Thoracic aorta (tissue), 2 donors: ENCODE measurements at places on chromosomes 3 and 15.

DNA sequence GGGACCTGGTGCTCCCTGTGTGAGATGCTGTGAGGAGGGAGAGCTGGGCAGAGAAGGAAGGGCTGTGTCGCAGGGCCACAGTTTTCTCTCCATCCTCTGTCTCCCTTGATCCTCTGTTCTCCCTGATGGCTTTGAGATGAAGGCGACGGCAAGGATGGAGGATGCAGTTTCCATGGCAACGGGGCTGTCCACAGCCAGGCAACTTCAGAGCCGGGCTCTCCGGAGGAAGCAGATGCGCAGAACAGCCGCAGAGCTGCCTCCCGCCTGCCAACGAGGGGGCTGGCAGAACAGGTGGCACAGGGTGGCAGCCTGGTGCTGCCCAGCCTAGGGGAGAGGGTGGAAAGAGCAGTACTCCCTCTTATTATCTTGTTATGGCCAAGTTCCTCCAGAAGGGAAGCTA, 9.9 kb upstream of the GRM2 start:
- no peaks in the 10 kb centered on the region for H3K4me1 ChIP-seq
- H3K27me3 ChIP-seq: no peaks in the 10 kb centered on the region
- peaks cover 40% of the 10 kb centered on the region for H3K36me3 ChIP-seq

DNA sequence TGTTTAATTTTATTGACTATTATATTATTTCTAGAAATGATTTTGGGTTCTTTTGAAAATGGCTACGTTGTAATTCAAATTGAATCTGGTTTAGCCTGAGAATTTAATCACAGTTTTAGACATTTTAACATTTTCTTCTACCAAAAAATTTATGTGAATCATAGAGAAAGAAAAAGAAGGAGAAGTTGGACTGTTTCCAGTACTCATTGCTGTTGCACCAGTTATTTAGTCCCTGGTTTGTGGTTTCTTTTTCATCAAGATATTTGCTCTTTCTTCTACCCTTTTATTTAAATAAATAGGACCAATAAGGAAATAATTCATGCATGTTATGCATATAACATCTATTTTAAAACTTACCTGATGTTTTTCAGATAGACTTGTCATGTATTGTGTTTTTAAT, 1337.1 kb downstream of the ROBO1 start:
- DNase-seq: no peak
- no peak overlapping the region for H3K4me3 ChIP-seq
- H3K4me1 ChIP-seq: no peaks in the 10 kb centered on the region
- H3K27ac ChIP-seq: no peak overlapping the region
- no peaks in the 10 kb centered on the region for H3K27me3 ChIP-seq

- H3K36me3 ChIP-seq: peaks cover 19% of the 10 kb centered on the region
- no peak for DNase-seq
- no peak overlapping the region for H3K4me3 ChIP-seq
These were observed 11.0 kb downstream of the FYCO1 start for GRCh38 chr3:45984331-45985312.

DNA sequence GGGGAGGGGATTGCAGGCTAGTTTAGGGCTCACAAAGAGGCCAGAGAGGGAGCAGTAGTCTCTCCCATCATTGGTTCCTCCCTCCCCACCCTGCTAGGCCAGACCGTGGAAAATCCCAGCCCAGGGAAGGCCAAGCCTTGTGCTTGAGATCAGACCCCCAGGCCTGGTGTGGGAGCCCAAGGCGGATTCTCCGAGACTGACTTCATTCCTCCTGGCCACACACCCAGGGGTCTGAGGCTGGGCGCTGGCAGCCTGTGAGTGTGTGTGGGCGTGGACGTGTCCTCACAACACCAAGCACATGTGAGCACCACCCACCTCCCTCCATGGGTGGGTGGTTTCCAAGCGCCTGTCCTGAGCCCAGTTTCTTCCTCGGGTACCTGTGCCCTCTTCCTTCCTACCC, 4.1 kb downstream of the LOXL1 start:
- H3K27me3 ChIP-seq: no peaks in the 10 kb centered on the region
- no peak for DNase-seq
- H3K27ac ChIP-seq: peak overlapping the region; percentile 97

GRCh38 chr3:16937326-16937845, 52.6 kb downstream of the PLCL2 start:
- no peaks in the 10 kb centered on the region for H3K27me3 ChIP-seq
- H3K27ac ChIP-seq: no peak overlapping the region
- peaks cover 19% of the 10 kb centered on the region for H3K4me1 ChIP-seq

DNA sequence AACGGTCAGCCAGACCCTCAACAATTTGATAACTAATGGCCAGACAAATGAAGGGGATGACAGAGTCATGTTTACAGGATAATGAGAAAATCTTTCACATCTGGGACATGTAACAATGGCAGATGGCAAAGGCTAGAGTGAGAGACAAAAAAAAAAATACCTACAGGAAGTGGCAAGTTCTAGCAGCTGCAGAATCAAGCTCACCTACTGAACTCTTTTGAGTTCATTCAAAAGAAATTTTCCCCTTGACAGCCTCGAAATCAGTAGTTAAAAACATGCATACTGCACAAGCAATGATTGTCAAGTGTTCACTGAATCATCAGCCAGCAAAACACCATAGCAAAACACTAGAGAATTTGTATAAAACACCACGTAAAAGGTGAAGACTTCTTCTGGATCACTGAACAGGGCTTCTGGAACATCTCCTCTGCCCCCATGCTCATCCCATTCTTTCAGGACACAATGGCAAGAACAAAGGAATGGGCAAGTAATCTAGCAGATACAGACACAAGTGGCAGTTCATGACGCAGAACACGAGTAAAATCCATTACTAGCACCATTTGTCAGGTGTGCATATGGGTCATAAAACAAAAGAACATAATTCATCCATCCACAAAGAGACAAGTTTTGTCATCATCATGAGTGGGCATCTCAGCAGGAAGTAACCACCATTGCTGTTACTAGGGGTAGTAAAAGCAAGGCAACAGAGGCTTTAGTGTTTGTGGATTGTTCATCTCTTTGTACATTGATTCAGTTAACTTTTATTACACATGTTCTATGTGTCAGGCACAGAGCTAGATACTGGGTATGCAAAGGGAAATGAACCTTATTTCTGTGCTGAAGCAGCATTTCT, 13.8 kb upstream of the KCNMB2 start:
- no peaks in the 10 kb centered on the region for H3K27me3 ChIP-seq
- H3K36me3 ChIP-seq: no peaks in the 10 kb centered on the region
- no peaks in the 10 kb centered on the region for H3K4me1 ChIP-seq
- no peak overlapping the region for H3K4me3 ChIP-seq
- no peak for DNase-seq

DNA sequence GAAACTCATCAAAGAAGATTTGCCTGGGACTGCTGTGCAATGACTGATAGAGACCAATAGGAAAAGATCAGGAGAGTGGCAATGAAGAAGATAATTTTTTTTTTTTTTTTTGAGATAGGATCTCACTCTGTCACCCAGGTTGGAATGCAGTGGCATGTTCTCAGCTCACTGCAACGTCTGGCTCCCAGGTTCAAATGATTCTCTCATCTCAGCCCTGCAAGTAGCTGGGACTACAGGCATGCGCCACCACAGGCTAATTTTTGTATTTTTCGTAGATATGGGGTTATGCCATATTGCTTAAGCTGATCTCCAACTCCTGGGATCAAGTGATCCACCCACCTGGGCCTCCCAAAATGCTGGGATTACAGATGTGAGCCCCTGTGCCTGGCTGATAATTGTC, 116.9 kb upstream of the CCNL1 start:
- H3K4me3 ChIP-seq: no peak overlapping the region
- no peaks in the 10 kb centered on the region for H3K4me1 ChIP-seq
- no peak for DNase-seq
- H3K27ac ChIP-seq: no peak overlapping the region

GRCh38 chr15:96369825-96370621, 39.5 kb downstream of the NR2F2 start:
- no peaks in the 10 kb centered on the region for H3K27me3 ChIP-seq
- H3K27ac ChIP-seq: no peak overlapping the region
- no peaks in the 10 kb centered on the region for H3K4me1 ChIP-seq
- no peaks in the 10 kb centered on the region for H3K36me3 ChIP-seq

DNA sequence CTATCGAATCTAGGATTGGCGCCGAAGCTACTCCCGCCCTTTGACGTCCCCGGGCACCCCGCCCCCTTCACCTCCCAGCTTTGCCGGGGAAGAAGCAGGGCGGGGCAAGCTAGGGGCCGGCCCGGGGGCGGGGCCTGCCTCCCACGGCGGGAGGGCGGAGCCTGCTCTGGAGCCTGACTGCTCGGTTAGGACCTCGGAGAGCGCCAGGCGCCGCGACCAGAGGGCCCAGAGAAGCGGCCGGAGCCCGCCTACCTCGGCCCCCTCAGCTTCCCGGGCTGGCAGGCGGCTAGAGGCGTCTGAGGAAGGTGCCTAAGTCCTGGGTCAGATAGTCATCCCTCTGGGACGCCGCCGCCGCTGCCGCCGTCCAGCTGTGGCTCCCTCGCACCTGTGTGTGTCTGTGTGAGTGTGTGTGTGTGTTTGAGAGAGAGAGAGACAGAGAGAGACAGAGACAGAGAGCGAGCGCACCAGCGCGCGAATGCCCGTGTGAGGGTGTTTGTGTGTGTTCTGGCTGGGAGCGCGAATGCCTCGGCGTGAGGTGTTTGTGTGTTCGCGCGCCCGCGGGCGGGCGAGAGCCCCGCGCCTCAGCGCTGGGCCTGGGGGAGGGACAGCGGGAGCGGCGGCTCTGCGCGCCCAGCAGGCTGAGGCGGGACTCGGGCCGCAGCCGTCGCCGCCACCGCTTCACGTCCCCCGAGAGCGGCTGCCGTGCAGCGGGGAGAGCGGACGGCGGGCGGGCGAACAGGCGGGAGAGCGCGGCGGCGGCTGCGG, at the start of gene STXBP5L:
TSS of gene STXBP5L (plus strand) at position 176 of the 765 bp plus-strand sequence. CDS start 1,374 bp downstream, outside the sequence.
- no peak within 1 kb of the TSS for H3K27ac ChIP-seq
- peak within 1 kb of the TSS; percentile 72 for H3K4me3 ChIP-seq
- H3K4me1 ChIP-seq: peaks cover 5% of the 10 kb centered on the region
- DNase-seq: no peak

- H3K4me1 ChIP-seq: peaks cover 6% of the 10 kb centered on the region
- no peak for DNase-seq
- H3K36me3 ChIP-seq: no peaks in the 10 kb centered on the region
- H3K27ac ChIP-seq: no peak overlapping the region
- no peak overlapping the region for H3K4me3 ChIP-seq
These were observed 119.9 kb upstream of the MELTF start for GRCh38 chr3:197149528-197149927.

GRCh38 chr15:35061825-35062737, 23.0 kb downstream of the NANOGP8 start:
- DNase-seq: no peak
- no peak overlapping the region for H3K4me3 ChIP-seq
- H3K27me3 ChIP-seq: no peaks in the 10 kb centered on the region
- H3K36me3 ChIP-seq: no peaks in the 10 kb centered on the region

DNA sequence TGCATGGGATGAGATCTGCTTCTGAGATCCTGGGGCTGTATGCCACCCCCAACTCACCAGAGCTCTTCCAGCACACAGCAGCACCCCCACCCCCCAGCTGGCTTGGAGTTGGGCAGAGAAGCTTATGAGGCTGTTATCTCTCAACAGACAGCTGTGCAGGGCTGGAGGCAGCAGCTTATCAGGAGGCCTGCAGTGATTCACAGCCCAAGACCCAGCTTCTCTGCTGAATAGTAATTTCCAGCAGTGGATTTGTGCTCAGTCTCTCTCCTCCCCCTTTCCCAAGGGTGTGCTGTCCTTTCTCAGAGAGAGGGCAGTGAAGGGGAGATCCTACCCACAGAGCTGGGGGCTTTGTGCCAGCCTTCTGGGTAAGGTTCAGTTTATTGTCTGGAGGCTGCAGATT, 2.1 kb downstream of the RPP25 start:
- peaks cover 15% of the 10 kb centered on the region for H3K4me1 ChIP-seq
- DNase-seq: no peak
- no peak overlapping the region for H3K27ac ChIP-seq
- no peaks in the 10 kb centered on the region for H3K27me3 ChIP-seq
- no peaks in the 10 kb centered on the region for H3K36me3 ChIP-seq
- H3K4me3 ChIP-seq: no peak overlapping the region

GRCh38 chr15:22867886-22868285, 29.4 kb downstream of the NIPA2 start:
- H3K27ac ChIP-seq: no peak overlapping the region
- no peak overlapping the region for H3K4me3 ChIP-seq
- H3K27me3 ChIP-seq: no peaks in the 10 kb centered on the region

- H3K36me3 ChIP-seq: peaks cover 29% of the 10 kb centered on the region
- peak overlapping the region; percentile 96 for H3K4me3 ChIP-seq
- DNase-seq: no peak
- peaks cover 30% of the 10 kb centered on the region for H3K4me1 ChIP-seq
These were observed 643 bp downstream of the CDAN1 start for GRCh38 chr15:42736178-42736792.
